DMS53 (cell line): ENCODE measurements at places on chromosomes 3 and 15.

DNA sequence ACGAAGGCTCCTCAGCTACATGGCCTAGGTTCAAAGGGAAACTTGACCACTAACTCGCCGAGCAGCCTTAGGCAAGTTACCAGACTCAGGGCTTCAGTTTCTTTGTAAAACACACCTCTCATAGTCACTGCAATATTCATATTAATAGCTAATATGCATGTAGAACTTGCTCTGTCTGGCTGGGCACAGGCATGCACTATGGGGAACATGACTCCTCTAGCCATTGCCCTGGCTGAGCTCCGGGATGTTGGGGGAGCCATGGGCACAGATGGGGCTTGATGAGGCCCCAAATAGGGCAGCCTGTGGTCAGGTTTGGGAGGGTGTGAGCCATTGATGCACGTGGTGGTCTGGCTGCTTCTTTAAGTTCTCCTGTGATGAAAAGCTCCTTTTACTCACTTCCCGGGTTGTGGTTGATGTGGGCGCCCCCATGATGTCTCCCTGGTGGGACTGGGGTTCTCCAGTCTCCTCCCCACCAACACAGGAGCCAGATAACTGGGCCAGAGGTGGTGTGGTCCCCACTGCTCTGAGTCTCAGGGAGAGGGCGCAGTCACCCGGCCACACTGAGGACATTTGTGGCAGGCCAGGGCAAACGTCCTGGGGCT, 29.4 kb upstream of the DUSP7 start:
- no peak for DNase-seq

- peak; percentile 1 for DNase-seq
Measured at GRCh38 chr3:23919628-23920027, 2.7 kb downstream of the RPL15 start.

DNA sequence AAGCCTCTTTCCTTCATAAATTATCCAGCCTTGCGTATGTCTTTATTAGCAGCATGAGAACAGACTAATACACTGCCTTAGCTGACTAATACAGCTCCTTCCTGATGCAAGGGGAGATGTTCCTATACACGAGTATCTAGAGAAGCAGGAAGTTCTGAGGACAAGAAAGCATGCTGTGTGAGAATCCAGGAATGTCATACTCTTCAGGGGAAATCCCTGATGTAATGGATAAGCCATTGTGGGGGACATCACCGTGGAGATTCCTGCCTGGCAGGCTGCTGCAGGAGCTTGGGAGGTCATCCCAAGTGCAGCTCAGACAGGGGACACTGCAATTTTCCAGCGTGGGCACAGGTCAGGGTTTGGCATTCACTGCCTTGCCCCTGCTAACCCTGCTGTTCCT, 476.9 kb downstream of the NR2F2 start:
- no peak for DNase-seq

DNA sequence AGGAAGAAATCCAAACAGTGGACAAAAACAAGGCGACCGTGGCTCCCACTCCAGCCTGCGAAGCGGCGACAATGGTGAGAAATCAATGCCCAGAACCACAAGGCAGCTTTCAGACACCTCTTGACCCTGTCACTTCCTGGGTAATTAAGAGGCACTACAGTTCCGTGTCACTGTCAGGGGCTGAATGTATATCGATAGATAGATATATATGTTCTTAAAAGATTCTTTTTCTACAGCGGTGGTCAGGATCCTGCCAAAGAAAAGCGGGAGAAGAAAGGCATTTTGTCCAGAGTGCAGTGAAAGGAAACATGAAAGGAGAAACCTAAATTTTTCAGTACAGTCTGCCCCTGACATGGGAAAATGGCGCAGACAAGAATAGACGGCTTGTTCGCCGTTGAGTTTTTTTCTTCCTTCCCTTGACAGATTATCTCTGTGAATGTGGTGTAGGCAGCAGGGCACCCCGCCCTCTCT, 56.2 kb upstream of the HES1 start:
- peak; percentile 8 for DNase-seq

- DNase-seq, result peak; percentile 3
Measured at GRCh38 chr3:177554895-177555759, 357.8 kb upstream of the TBL1XR1 start.

DNA sequence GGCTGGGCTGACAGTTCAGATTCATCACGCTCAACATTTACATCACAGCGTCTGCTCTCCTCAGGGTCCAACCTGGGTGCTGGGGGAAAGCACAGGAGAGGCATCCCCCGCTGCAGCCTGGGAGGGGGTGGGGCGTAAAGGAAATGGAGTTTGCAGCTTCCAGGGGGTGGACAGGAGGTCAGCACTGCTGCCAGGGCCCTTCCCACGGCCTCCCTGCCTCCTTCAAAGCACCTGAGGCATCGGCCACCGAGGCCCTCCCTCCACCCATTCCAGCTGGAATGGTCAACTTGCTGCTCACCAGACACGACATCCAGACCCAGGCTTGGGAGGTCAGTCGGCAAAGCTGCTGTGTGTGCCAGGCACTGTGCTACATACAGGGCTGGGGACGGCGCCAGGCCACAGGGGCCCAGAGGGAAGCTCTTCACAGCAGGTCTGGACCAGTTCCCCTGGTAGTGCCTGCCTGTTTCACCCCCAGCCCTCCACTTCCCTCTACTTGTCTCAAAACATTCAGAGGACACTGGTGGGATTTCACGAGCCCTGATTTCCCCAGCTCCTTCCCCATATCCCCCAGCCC, 120.7 kb downstream of the ANP32A start:
- no peak for DNase-seq

DNA sequence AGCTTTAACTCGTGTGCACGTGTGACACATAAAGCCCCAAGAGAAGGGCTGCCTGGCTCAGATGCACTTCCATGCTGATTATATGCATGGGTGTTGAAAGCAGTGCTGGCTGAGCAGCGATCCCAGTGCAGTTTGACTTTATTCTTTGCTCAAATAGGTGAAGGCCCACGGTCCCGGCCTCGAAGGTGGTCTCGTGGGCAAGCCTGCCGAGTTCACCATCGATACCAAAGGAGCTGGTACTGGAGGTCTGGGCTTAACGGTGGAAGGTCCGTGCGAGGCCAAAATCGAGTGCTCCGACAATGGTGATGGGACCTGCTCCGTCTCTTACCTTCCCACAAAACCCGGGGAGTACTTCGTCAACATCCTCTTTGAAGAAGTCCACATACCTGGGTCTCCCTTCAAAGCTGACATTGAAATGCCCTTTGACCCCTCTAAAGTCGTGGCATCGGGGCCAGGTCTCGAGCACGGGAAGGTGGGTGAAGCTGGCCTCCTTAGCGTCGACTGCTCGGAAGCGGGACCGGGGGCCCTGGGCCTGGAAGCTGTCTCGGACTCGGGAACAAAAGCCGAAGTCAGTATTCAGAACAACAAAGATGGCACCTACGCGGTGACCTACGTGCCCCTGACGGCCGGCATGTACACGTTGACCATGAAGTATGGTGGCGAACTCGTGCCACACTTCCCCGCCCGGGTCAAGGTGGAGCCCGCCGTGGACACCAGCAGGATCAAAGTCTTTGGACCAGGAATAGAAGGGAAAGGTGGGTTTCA, 87.7 kb downstream of the DNASE1L3 start:
- DNase-seq, result no peak

- no peak for DNase-seq
Measured at GRCh38 chr15:68389936-68390817, 41.8 kb downstream of the ITGA11 start.

DNA sequence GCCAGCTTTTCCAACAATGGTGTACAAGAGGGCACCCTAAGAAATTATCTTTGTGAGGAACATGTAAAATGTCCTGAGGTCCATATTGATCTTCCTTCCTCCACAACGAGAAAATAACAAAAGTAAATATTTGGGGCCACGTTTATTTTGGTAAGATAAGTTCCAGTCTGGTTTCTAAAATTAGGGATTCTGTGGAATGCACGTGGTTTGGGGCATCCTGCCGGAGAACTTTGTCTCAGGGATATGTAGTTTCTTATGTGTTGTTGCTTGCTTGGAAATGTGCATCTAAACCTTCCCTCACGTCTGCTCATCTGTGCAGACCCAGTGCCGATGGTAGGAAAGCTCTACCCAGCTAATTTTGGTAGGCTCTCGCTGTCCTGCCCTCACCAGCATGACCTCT, 62.8 kb downstream of the CTDSPL start:
- DNase-seq, result no peak

DNA sequence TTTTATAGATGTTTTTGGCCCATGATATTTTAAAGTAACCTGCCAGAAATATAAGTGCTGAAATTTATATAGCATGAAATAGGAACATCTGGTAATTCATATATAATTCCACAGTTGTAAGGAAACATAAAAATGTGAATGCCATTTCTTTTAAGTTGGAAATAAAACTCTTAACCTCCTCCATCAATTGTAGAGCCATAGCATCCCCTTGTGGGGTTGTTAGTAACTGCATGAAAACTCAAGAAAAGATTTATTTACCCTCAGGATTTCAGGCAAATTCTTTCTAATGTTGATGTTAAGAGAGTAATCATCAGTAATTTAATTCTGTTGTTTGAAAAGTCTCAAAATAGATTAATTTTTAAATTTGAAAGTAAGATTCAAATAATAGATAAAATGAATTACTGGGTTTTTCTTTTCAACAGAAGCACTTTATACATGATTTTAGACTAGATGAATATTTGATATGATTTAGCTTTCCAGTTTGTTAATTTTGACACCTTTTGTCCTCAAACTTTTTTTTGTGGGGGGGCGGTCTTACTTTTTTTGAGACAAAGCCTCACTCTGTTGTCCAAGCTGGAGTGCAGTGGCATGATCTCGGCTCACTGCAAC, 74.7 kb downstream of the RASA2 start:
- DNase-seq, result peak; percentile 68

DNA sequence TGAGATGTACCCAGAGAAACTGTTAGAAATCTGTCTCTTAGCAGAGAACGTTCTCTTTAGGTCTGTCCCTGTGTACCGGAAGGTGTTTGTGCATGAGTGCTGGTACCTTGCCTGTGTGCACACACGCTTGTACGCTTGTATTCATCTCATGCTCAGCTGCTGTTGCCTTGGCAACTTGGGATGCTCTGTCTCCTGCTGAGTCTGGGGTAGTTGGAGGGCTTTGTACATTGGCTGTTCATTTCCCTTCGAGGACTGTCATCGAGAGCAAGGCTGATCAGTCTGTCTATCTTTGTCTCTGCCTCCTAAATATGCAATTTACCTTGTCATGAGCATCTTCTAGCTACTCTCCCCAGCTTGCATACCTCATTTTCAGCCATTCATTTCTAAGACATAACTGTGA, 147.2 kb downstream of the SLCO3A1 start:
- DNase-seq, result peak; percentile 46
